Activated CD4-positive, alpha-beta T cell treated with anti-CD3 and anti-CD28 coated beads, Interleukin-2, amount 50 U/mL, for 4 hours (primary cell): ENCODE measurements at places on chromosomes 1 and 21.

GRCh38 chr1:32219022-32219421 lies 3.1 kb downstream of the TMEM234 start:
- no peak for DNase-seq

GRCh38 chr21:18403735-18404450 lies at the start of gene TMPRSS15:
Gene TMPRSS15 (minus strand): TSS chr21:18403785. CDS start chr21:18403622, 163 bp downstream.
- DNase-seq, result no peak

- no peak for DNase-seq
Measured at GRCh38 chr1:197619008-197619640, 156.2 kb downstream of the DENND1B start.

DNA sequence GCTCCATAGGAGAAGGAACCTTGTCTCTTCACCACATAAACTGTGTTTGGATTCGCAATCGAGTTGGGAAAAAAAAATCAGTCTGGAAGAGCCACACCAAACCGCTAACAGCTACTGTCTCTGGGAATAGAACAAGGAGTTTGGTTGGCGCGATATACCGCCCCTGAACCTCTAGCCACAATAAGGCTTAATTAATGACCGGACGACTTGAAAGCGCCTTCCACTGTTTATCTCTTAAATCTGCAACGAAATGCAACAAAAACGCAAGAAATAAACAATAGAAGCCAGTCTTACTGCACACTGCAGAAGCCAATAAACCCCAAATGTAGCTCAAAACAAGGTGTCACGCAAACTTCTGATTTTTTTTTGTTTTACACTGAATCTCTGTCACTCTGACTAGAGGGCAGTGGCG lies 10.9 kb downstream of the BTBD19 start:
- DNase-seq, result no peak

DNA sequence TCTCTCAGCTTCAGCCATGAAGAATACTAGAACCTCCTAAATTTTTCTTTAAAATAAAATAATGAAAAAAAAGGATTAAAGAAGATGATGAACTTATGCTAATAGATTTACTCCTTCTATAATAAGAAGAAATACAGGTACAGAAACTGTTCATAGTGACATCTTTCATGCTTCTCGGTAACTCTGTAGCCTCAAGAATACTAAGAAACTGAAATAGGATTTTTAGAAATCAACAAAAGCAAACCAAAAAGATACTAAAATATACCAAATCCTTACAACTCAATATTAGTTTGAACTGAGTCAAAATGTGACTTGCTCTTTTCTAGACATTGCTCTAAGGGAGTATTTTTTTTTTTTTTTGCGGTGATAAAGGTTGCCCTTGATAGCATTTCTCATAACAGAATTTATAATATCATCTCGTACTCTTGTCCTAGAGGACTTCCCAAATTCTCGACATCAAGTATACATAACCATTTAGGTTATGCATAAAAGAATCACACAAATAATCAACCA lies 42.8 kb downstream of the ZZZ3 start:
- DNase-seq, result no peak

GRCh38 chr1:151839457-151840403 lies at the start of gene C2CD4D:
Gene C2CD4D (minus strand): TSS chr1:151839820. CDS start chr1:151838989, 831 bp downstream.
- peak; percentile 63 for DNase-seq

DNA sequence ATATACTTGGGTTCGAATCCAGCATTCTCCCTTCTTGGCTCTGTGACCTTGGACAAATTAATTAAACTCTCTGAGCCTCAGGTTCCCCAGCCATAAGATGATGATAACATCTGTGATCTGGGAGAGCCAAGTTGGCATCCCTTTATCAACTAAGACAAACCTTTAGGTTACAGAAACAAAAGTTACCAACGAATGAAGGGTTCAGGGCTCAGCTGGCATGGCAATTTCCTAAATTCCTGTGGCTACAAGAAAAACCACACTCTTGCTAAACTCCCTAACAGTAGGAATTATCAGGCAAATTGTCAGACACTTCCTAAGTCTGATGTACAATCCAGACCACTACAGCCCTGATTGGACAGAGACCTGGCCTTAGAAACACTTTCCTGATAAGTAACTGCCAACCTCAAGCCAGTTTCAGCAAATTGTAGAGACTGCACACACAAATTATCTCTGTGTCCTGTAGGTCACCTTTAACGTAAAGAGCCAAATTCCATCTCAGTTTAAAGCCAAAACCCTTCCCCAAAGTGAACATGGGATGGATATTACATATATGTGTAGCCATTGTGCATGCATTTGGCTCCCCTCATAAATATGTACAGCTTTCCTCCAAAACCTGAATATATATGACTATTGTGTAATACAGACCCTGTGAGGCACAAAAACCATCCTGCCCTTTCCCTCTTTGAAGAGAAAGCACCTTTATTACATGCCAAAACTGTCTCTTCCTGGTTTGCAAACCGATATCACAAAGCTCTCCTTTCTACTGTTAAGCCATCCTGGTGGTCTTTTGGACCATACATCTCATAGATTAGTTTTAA lies 39.5 kb upstream of the EDARADD start:
- DNase-seq, result no peak

- no peak for DNase-seq
Measured at GRCh38 chr1:56569661-56570060, 9.7 kb downstream of the PLPP3 start.

GRCh38 chr1:228957535-228957934 lies 222.3 kb downstream of the RHOU start:
- DNase-seq, result no peak

- DNase-seq, result no peak
Measured at GRCh38 chr1:41813755-41814745, 104.7 kb downstream of the HIVEP3 start.

GRCh38 chr1:185279571-185279970 lies 37.5 kb downstream of the IVNS1ABP start:
- no peak for DNase-seq

DNA sequence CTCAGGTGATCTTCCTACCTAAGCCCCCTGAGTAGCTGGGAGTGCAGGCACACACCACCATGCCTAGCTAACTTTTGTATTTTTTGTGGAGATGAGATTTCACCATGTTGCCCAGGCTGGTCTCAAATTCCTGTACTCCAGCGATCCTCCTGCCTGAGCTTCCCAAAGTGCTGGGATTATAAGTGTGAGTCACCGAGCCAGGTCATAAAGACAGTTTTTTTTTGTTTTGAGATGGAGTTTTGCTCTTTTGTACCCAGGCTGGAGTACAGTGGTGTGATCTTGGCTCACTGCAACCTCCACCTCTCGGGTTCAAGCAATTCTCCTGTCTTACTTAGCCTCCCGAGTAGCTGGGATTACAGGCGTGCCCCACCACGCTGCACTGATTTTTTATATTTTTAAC lies 42.1 kb downstream of the KIF1B start:
- DNase-seq, result no peak

- no peak for DNase-seq
Measured at GRCh38 chr1:26664802-26665201, 31.0 kb upstream of the ARID1A start.

GRCh38 chr21:38809198-38809878 lies 3.6 kb downstream of the ETS2 start:
- no peak for DNase-seq

GRCh38 chr1:4344065-4344732 lies 310.2 kb upstream of the AJAP1 start:
- DNase-seq, result no peak

- no peak for DNase-seq
Measured at GRCh38 chr1:211942583-211942982, 92.8 kb downstream of the INTS7 start.

DNA sequence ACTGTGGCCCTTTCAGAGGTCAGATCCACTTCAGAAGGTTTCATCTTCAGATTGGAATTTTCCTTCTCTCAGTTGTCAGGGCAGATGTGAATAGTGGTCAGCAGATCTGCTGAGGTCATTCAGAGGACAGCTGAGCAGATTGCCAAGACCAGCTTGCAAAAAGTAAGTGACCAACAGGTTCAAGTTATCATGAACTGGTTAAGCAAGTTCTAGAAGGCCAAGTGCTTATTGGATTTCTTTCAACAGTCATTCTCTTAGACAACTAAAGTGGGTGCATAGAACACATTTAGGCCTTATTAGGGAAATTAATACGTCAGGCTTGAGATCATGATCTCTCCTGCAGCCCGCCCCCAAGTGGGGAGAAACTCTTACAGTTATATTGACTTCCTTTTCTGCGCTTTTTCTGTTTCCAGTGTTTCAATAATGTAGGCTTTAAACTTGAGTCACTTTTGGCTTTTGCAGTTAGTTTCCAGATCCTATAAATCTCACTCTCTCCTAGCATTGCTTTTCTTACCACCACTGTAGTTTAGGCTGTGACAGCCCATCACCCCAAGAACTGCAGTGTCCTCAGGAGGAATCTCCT lies 96.4 kb downstream of the C1orf21 start:
- DNase-seq, result no peak

DNA sequence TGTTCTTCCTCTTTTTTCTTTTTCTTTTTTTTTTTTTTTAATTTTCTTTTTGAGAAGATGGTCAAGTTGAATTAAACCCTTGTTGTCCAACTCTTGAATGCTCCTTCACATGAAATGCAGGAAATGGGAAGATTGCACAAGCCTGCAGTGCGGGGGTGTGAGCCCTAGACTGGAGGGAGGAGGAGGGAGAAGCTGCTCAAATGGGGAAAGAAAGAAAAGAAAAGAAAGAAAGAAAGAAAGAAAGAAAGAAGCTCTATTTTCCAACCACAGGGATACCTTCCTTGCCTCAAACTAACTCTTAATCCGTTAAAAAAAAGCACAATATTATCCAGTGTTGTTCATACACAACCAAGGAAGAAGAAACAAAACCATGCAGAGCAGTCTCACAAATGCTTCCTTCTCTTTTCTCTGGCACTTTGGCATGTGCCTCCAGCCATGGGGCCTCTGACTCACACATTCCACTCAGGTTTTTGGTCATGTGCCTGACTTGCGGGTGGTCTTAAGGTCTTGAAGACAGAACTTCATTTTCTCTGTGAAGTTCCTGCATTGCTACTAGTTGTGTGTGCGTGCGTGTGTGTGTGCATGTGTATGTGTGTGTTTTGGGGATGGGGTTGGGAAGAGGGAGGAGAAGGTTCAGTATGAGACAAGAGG lies 276.1 kb downstream of the RPS6KC1 start:
- no peak for DNase-seq

DNA sequence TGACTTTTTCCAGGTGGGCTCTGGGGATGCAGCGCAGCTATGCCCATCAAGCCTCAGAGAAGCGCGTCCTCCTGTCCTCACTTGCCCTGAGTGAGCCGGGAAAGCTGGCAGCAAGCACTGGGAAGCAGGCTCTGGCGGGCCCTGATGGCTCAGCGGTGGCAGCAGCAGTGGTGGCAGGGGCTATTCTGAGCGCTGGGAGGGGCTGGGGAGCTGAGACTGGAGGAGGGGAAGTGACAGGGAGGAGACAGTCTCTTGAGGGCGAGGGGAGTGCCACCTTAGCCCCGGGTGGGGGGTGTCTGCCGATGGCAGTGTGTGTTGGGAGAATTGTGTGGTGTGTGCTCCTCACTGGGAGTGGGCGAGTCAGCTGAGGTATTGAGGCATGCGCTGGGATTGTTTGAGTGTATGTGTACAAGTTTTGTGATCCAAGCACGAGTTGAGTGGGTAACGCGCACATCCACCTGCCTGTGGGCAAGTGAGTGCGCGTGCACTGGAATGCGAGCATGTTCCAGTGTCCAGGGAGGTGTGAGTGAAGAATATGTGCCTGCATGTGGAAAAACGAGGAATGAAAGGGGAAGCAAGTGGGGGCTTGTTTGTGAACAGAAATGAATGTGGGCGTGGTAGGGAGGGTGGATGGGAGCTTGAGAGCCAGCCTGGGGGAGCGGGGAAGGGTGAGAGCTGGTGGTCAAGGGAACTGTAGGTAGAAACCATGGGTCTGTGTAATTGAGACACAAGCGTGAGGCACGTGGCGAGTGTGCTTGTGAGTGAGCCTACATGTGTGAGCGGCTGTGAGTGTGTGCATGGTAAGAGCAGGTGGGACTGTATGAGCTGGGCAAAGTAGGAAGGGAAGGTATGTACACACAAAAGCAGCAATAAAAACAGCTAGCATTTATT lies 2.9 kb upstream of the FOXO6 start:
- DNase-seq, result no peak

- no peak for DNase-seq
Measured at GRCh38 chr21:25560271-25560685, 47.0 kb downstream of the MRPL39 start.

- DNase-seq, result no peak
Measured at GRCh38 chr1:201330541-201330940, 46.9 kb downstream of the TNNT2 start.

DNA sequence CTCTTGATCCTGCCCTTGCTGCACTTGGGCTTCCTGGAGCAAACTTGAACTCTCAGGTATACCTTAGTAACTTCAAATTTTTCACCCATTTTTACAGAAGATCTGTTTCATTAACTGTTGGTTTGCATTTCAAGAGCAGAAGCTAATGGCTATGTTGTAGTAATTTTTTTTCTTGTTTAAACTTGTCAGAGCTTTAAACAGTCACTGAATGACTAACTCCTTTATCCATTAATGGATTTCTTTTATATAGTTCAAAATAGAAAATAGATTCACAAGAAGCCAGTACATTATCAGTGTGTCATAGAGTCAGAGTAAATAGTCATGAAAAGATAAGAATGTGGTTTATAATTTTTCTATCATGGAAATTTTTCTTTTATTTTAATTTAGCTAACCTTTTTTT lies 13.6 kb downstream of the SRSF11 start:
- DNase-seq, result no peak

GRCh38 chr1:178689769-178690168 lies 35.3 kb upstream of the RALGPS2 start:
- no peak for DNase-seq

- no peak for DNase-seq
Measured at GRCh38 chr1:246274186-246274585, 232.9 kb downstream of the SMYD3 start.

- no peak for DNase-seq
Measured at GRCh38 chr21:43585924-43586413, 73.3 kb downstream of the HSF2BP start.

- no peak for DNase-seq
Measured at GRCh38 chr1:113320272-113320671, 70.0 kb upstream of the MAGI3 start.

- DNase-seq, result no peak
Measured at GRCh38 chr1:52955129-52955970, 28.3 kb downstream of the SCP2 start.

- DNase-seq, result no peak
Measured at GRCh38 chr1:163781146-163781545, 459.4 kb downstream of the NUF2 start.

DNA sequence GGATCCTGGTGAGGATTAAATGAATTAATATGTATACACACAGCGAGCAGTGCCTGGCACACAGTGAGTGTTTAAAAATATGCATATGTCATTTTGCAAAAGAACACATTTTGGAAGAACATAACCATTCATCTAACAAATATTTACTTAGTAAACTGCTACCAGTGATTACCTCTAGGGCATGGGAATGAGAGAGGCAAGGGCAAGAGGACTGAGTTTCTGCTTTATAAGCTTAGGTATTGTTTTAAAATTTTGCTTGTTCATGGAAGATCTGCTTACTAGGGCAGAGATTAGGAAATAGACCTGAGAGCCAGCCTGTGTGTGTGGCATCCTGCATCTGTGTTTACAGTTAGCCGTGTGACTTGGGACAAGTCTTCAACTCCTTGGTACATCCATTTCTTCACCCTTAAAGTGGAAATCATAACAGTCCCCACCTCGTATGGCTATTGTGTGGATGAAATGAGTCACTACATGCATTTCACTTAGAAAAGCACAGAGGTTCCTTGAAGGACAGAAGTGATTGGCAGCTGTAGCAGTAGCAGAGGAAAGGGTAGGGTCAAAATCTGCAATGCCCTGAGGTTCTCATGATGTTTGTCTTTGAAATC lies 198.5 kb upstream of the FMN2 start:
- no peak for DNase-seq

GRCh38 chr1:177703888-177704446 lies 265.9 kb downstream of the SEC16B start:
- no peak for DNase-seq

- DNase-seq, result no peak
Measured at GRCh38 chr1:37308031-37308960, 166.1 kb upstream of the ZC3H12A start.
